CMK (cell line): ENCODE measurements at places on chromosomes 3 and 15.

- DNase-seq = no peak
Measured at GRCh38 chr3:165549665-165550064, 287.6 kb downstream of the BCHE start.

DNA sequence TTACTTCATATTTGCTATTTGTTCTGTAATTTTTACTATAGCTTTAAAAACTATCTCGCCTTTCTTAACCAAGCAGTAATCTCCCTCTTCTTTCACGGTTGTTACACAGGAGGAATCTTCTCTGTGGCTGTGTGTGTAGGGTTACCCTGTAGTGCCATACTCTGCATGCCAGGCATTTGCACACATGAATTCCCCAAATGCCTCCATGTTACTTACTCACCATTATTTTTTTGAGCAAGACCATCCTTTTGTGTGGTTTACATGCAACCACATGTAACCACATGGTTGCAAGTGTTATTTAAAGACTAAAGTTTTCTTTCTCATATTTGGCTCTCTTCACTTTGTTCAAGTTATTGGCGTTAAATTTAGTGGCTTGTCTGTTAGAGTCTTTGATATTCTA is 45.5 kb downstream of the HPS3 start:
- DNase-seq = no peak

GRCh38 chr3:33758864-33759263 is 39.6 kb upstream of the PDCD6IP start:
- DNase-seq = no peak

DNA sequence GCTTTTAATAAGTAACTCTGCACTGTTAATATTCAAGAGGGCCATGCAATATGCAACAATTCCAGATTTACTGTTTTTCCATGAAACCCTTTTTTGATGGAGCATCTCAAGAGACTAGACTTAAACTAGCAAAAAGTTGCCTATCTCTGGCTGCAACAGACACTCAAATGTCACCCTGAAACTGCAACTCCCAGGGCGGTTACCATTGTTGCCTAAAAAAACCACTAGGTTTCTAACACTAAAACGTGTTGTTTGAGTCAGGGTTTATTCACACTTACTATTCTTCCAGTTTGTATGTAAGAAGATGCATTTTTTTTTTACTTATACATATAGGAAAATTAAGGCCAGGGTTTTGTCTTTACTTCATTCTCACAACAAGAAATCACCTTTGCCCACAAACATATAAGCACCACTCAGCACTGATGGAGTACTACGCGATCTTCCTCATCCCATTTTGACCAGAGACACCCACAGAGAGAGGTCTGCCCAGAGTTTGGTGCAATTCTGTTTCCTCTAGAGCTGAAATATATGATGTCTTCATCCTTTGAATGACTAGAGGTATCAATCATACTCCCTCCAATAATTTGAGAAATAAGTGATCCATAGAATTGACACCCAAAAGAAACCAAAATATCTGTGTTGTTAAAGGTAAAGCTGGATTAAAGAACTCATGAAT is 124.0 kb upstream of the SNTN start:
- DNase-seq = no peak

- no peak for DNase-seq
Measured at GRCh38 chr15:85832394-85832793, 37.7 kb upstream of the KLHL25 start.

GRCh38 chr3:113626503-113627371 is 69.7 kb downstream of the USF3 start:
- peak; percentile 21 for DNase-seq

- no peak for DNase-seq
Measured at GRCh38 chr3:186286114-186286513, 75.9 kb downstream of the DGKG start.

- DNase-seq = no peak
Measured at GRCh38 chr3:98733812-98734281, 29.3 kb upstream of the ST3GAL6 start.

DNA sequence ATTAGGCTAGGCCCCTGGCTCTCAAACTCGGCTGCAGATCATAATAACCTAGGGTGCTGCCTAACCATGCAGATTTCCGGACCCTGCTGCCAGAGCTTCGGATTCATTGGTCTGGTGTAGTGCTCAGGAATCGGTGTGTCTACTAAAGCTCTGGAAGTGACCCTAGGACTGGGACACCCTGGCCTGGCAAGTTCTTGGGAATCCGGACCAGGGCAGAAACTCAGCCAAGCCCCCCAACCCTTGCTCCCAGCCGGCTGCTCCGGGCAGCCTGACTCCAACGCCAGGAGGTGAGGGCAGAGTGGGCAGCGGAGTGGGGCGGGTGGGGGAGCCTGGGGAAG is 23.0 kb downstream of the IGDCC3 start:
- no peak for DNase-seq

GRCh38 chr3:188283347-188283746 is 129.4 kb downstream of the LPP start:
- DNase-seq = no peak

DNA sequence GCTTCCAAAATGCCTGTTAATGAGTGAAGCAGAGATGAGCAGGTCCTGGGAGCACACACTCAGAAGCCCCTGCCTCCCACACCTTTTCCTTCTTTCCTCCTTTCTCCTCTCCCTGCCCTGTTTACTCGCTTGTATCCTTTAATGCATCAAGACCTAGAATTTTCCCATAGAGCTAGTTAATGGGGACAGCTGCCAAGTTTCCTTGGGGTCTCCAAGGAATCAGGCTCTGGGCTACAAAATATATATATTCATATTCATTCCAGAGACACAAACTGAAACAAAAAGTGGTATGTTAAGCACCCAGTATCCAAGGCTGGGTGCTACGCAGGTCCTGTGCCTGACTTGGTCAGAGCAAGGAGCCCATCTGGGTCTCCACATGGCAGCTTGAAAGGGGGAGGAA is 235.6 kb downstream of the MYRIP start:
- DNase-seq = no peak

GRCh38 chr3:52851348-52851747 is 16.5 kb upstream of the MUSTN1 start:
- peak; percentile 45 for DNase-seq

DNA sequence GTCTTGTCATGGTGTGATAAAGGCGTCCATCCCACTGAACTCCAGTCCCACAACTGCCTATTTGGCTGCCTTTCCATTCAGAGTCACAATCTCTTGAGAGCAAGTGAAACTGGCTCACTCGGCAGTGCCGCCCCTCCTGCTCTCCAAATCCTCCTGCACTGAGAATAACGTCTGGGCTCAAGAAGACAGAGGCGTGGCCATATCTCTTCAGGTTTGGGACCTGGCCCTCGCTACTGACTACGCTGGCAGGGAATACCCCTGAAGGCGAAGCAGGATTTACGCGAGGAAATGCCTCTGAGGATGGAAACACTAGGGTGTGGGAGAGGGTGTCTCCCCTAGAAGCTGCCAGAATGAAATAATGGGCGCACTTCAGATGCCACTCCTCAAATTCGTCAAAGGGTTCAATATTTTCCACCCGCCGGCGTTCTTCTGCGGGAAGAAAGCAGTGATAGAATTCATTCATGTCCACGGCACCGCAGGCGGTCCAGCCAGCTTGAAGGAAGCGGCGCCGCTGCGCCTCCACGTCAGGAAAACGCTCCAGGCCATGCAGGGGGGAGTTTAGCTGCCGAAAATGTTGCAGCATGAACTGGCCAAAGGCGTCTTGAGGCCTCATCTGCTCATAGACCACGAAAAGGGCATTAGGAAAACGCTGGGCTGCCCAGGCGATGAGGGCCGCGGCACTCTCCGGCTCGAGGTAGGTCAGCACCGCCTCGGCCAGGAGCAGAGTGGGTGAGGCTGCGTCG is 985 bp downstream of the LCMT2 start:
- DNase-seq = no peak
